Activated CD4-positive, alpha-beta T cell treated with anti-CD3 and anti-CD28 coated beads for 1 hour (primary cell): ENCODE measurements at places on chromosomes 1 and 21.

DNA sequence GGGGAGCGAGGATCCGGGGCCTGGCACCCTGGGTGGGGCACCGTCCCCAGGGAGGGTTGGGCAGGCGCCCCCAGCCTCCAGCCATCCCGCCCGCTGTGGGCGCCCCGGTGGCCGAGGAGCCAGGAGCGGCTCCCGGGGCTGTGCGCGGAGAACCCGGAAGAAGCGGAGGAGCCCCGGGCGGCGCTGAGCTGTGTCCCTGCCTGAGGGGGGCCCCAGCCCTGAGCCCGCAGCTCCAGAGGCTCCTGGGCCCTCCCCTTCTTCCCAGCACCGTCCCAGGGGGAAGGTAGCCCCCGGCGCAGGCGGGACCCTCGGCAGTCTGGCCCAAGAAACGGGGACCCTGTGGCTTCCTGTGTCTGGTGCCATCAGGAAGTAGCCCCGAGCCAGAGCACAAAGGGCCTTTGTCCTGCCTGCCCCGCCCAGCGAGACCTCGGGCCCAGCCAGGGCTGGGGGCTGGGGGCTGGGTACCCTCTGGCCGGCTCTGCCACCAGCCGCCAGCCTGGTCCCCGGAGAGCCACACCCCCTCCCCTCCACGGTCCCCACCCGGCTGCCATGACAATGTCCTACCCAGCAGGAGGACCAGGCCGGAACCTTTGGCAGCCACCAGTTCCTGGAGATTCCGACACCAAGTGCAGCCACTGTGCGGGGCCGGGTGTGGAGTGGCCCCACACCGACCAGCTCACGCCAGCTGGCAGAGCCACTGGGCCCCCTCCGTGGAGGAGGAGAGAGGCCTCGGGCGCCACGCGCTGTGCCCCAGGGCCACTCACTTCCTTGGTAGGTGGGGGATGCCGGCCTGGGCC lies 15.6 kb upstream of the TTLL10 start:
- DNase-seq = no peak

GRCh38 chr21:44653656-44654575 lies 543 bp downstream of the KRTAP12-4 start:
- DNase-seq = peak; percentile 27

DNA sequence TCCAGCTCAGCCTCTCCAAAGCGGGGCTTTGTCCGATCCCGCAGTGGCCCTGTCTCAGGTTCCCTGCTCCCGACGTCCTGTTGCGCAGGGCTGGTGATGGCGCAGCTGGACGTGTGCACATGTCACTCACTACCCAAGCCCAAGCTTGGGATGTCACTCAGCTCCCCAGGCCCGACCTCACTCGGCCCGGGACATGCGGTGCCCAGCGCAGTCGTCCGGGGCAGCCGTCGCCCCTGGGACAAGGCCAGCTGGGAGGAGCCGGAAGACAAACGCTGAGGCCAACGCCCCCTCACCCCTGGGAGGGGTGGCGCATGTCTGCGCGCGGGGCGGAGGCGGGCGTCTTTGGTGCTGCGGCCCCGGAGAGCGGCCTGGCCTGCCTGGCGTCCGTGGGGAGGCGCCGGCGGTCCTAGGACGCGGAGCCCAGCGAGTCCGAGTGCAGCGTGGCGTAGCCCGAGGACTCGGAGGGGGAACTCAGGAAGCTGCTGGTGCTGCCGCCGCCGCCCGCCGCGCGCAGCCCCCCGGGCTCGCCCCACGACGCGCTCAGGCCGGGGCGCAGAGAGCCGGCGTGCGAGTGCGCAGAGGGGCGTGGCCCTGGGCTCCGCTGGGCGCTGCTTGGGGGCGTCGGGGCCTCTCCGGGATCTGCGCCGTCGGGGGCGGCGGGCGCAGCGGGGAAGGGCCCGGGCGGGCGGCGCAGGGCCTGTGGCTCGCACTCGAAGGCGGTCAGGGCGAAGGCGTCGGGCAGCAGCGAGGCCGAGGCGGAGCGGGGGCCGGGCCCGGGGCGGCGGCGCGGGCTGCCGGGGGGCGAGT lies 5.2 kb downstream of the HES3 start:
- no peak for DNase-seq

GRCh38 chr1:232958067-232958466 lies 7.7 kb downstream of the NTPCR start:
- no peak for DNase-seq

GRCh38 chr1:157233131-157233530 lies 94.9 kb upstream of the ETV3 start:
- no peak for DNase-seq

- DNase-seq = no peak
Observed at GRCh38 chr1:40980068-40980452, 564 bp downstream of the CTPS1 start.

- DNase-seq = no peak
Observed at GRCh38 chr1:245859493-245860114, 647.5 kb downstream of the SMYD3 start.

DNA sequence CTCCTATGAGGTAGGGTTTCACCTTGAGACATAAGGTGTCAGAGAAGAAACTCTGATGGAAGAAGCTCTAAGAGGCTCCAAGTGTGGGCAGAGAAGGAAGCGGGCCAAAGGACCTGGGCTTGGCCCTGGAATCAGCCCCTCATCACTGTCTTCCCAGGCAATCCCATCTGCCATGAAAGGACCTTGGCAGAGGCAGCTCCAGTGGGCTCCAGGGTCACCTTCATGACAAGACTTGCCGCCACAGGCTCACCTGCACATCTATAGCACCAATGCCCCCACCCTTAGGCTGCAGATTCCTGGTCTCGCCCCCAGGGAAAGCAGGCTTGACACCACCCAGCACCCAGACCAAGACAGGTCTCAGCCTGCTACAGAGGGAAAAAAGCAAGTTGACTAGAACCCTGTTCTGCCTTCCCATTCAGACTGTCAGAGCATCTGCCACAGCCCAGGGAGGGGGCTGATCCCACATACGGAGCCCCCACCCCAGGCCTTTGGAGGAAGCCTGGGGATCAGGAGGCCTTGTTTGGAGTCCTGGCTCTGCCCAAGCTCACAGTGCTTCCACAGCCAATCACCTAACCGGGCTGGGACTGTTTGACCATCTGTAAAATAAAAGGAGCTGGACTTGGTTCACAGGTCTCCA lies 490 bp upstream of the FAM110D start:
- DNase-seq = no peak

GRCh38 chr1:72915581-72915980 lies 633.2 kb upstream of the NEGR1 start:
- DNase-seq = no peak

DNA sequence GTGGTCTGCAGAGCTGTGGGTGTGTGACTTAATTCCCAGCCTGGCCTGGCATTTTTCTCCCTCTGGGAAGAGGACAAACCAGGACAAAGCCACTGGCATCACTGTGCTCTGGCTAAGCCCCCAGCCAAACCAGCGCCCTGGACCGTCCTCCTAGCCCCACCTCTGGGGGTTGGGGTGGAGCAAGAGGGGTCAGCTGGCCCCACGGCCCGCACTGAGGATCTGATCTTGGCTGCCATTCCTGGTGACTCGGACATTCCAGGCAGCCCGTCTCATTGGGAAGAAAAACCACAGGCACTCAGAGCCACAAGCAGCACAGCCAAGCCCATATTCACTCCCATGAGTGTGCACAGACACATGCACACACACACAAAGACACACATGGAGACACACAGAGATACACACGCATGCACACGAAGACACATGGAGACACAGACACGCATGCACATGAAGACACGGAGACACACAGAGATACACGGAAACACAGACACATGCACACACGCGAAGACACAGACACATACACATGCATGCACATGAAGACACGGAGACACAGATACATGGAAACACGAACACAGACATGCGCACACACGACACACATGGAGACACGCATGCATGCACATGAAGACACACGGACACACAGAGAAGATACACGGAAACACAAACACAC lies 2.3 kb upstream of the MXRA8 start:
- DNase-seq = no peak

DNA sequence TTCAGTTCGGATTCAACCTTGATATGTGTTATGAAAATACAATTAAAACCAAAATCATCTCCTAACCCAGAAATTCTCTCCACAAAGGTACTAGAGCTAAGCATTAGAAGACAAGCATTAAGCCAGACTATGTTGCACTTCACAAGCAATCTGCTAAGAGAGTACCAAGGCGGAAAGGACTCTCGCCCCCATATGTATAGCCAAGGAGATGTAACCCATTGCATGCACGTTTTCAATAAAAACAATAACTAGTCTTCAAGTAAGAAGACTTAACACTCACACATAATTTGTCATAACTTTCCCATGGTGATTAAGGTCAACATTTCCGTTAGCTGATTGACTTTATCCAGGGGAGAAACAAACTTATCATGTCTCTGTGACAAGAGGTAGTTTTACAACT lies 27.6 kb upstream of the PTPRC start:
- DNase-seq = no peak

DNA sequence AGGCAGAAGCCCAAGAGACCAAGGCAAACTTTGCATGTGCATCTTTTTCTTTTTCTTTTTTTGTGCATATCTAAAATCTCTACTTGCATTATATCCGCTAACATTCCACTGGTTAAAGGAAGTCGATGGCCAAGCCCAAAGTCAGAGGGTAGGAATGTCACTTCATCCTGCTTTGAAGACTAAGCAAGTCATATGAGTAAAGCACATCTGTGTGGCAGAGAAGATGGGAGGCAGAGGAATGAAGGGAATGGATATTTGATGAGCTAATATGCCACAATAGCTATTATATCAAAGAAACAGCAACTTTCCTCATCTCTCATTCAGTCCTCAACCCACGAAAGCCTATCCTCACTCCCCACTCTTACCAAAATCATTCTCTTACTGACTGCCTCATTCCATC lies 59.3 kb downstream of the RNF220 start:
- DNase-seq = no peak

DNA sequence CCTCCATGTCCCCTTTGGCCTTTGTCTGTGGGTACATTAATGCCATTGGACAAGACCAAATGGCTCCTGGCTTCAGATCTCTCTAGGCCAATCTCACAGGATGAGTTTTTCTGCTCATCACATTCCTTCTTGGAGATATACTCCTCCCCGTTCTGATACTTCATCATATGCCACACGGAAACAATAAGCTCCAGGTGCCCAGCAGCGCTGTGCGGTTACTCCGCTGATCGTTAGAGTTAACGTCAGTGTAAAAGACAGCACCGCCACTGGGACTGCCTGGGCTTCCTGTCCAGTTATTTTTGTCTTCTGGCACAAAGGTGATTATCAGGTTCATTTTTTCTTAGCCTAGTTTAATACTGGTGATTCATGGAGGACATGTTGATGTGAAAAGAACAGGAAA lies 22.5 kb downstream of the CACHD1 start:
- no peak for DNase-seq

GRCh38 chr1:168236836-168237611 lies 11.2 kb downstream of the SFT2D2 start:
- DNase-seq = no peak

DNA sequence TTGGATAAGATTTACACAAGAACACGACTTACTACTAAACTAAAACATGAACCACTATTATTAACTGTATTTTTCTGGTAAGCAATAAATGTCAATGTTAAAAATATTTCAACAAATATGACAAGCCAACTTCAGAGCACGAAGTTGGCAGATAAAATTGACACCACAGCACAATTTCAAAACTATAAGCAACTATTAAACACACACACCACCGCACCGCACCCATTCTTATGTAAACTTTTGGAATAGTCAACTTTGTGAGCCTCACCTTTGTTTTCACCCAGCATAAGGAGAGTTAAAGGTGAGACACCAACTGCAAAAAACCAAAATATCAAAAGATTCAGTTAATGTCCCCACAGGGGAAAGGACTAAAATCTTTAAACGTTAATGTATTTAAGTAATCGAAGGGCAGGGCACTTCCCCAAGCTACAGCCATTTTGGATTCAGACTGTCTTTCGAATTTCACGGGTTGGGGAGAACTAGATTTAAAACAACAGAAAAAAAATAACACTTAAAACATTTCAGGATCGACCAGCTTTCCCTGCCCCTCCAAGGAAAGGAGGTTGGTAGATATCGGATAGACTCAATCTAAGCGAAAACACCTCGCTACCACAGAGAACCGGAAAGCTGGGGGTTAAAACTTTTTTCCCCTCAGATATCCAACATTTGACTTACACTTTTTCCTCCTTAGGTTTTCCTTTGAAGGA lies 872 bp downstream of the GPBP1L1 start:
- no peak for DNase-seq

- DNase-seq = no peak
Observed at GRCh38 chr1:18297896-18298648, 182.7 kb upstream of the KLHDC7A start.

GRCh38 chr1:28518745-28519341 lies 13.0 kb downstream of the RCC1 start:
- no peak for DNase-seq

- DNase-seq = peak; percentile 32
Observed at GRCh38 chr1:109502364-109502851, 7.1 kb downstream of the AMIGO1 start.

- peak; percentile 21 for DNase-seq
Observed at GRCh38 chr1:22976461-22977243, 4.0 kb upstream of the LACTBL1 start.

DNA sequence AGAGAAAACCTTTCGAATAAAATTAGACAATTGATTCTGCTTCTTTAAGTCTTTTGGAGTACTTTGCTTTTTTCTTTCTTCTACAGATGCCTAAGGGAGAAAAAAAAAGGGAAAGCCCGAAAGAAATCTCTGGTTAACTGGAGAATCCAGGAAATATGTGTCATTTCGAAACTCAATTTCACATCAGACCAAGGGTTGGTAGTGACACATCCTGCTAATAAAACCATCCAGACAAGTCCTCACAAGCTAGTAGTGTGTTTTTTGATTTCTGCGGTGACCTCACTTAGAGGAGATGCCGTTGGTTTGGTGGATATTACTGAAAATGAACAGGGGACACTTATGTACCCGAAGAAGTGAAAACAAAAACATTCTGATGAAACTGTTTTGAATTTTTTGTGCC lies 726.5 kb upstream of the ADAMTS5 start:
- no peak for DNase-seq

- no peak for DNase-seq
Observed at GRCh38 chr1:167310732-167311131, 90.0 kb downstream of the POU2F1 start.

GRCh38 chr1:38456531-38456876 lies 403.1 kb downstream of the RRAGC start:
- no peak for DNase-seq

- no peak for DNase-seq
Observed at GRCh38 chr1:163844459-163844858, 522.7 kb downstream of the NUF2 start.

- DNase-seq = no peak
Observed at GRCh38 chr1:232868793-232869491, 63.7 kb downstream of the MAP10 start.

GRCh38 chr21:36209626-36210171 lies 53.1 kb downstream of the DOP1B start:
- DNase-seq = peak; percentile 22

- no peak for DNase-seq
Observed at GRCh38 chr1:113074237-113074636, 1.2 kb downstream of the LRIG2 start.
